Stimulated activated CD8-positive, alpha-beta memory T cell treated with anti-CD3 and anti-CD28 coated beads, Interleukin-4, amount 100 ng/mL, for 48 hours (primary cell): ENCODE measurements at places on chromosomes 7 and 10.
A peak's percentile ranks its signal among the peaks of the same experiment; 100 is the strongest.

DNA sequence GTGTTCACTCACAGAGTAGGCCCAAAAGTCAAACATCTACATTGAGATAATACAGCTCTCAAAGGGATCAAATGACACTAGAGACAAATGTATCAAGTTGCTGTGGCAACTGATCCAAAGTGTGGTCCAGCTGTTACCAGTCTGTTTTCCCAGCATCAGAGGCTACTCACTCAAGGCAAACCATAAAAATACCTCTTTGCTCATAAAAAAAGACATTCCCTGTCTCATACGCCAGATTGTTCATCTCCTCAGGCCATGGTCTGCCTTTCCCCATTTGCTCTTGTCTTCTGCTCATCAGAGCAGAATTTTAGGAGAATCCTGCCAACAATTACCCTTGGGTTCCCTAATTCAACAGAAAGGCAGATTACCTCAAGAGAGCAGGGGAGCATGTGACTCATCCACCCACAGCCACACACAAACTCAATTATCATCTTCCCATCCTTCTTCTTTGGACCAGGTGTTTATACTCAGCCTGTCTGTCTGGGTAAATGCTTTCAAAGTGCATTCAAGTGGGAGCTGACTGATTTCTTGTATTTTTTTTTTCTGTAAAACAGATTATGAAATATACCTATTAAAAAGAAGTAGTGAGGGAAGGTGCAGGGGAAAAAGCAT, 226.5 kb upstream of the HPS1 start:
- DNase-seq: no peak

DNA sequence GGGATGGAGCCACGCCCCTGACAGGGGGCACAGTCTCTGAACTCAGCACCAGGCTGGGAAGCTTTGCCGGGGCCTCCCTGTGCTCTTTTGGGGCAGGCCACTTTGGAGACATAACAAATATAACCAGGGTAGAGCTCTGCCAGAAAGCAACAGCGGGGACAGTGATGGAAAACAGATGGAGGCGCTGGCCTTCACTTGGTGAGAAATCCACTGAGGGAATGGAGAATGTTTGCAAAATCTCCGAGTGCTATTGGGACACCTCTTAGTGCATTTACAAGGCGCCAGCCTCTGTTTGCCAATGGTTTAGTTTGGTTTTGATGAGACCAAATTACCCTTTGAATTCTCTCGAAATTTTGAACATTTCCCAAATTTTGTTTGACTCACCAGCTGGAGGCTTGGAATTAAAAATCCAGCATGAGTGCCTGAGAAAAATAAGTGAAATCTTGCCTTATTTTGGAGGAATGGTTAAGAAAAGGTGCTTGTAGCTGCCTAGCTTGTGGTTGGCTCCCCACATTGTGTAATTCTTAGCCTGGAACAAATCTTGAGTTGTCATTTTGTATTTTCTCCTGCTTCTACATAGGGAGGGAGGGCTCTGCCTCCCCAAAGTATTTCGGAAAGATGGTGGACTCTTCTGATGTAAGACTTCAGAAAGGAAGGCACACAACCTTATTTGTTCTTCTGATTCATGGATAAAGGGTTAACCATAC, 980.5 kb downstream of the LRMDA start:
- no peak for DNase-seq

DNA sequence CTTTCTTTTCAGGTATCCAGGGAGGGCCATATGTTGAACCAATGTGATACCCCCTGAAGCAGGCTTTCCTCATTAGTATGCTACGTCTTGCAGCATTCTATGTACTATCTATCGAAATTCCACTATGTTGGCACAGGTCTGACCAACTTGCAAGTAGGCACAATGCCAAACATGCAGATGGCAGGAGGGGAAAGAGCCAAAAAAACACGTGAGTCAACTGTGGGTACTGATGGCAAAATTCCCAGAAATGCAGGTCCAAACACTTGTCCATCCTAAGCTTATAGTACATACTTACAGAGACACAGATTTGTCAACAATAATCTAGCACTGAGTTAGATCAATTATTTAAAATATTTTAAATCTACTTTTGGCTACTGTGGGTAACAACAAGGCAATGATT, 394.9 kb downstream of the DGKB start:
- DNase-seq: no peak

DNA sequence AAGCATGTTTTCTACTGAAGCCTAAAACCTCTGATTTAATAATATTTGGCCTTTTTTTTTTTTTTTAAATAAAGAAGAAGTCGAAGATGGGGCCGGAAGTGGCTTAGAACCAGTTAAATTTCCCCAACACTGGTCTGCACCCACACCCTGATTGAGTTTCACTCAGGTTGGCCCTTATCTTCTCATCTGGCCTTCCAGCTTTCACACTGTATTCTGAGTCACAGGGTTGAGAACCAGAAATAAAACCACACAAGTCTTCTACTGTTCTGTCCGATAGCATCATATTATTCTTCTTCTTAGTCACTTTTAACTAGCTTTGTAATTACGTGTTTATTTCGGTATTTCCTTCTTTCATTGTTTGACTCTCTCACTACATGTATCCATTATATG, 9.9 kb downstream of the ZNF365 start:
- peak; percentile 60 for DNase-seq

DNA sequence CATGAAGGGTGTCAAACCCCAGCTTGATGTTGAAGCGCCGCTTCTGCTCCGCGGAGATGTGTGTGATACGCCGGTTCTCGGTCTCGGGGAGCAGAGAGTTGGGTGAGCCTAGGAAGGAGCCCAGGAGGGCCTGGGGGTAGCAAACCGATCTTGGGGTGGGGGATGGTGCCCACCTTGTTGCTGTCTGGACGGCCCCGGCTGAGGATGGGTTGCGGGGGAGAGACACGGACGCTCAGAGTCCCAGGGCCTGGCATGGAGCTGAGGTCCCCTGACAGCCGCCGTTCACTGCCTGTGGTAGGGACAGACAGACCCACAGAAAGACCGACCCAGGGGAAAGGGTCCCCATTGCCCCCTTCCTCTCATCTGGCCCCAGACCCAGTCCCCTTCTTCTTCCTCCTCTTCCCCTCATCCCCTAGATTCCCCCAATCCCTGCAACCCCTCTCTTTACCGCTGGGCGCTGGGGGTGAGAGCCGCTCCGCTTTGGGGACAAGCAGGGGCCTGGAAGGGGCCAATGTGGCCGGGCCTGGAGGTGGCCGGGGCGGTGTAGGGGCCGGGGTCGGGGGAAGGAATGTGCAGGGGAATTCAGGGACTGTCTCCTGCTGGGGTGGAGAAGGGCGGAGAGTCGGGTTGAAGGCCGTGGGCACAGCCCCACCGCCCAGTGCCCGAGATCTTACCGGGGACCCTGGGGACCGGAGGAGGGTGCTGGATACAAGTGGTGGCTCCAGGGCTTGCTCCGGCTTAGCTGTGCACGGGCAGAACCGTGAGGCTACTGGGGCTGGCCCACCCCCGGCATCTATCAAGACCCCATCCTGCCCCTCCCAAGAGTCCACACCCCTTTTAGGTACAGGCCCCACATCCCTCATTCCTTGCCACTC, 18.0 kb upstream of the TBL2 start:
- DNase-seq: no peak

GRCh38 chr10:114057855-114058254, 14.2 kb downstream of the ADRB1 start:
- no peak for DNase-seq

DNA sequence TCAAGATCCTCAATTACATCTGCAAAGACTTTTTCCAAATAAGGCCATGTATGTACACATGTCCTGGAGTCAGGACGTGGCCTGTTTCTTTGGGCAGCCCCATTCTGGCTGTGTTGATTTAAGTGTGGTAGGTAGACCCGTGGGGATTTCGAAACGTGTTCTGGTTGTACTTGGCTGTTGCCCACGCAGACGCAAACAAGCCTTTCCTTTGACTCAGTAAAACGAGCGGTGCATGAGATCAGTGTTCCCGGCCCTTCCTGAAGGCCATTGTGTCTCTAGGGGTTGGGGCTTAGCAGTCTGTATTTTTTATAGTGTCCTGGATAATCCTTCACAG, 64.8 kb upstream of the DNAJB6 start:
- no peak for DNase-seq

DNA sequence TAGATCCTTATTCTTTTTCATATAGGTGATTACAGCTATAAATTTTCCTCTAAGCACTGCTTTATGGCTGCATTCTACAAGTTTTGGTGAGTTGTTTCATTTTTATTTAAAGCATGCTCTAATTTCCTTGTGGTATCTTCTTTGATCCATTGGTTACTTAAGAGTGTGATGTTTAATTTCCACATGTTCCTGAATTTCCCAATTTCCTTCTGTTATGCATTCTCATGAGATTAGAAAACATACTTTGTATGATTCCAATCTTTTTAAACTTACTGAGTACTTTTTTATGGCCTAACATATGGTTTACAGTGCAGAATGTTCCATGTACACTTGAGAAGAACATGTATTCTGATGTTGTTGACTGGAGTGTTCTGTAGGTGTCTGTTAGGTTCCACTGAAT, 53.4 kb downstream of the MYL10 start:
- no peak for DNase-seq

DNA sequence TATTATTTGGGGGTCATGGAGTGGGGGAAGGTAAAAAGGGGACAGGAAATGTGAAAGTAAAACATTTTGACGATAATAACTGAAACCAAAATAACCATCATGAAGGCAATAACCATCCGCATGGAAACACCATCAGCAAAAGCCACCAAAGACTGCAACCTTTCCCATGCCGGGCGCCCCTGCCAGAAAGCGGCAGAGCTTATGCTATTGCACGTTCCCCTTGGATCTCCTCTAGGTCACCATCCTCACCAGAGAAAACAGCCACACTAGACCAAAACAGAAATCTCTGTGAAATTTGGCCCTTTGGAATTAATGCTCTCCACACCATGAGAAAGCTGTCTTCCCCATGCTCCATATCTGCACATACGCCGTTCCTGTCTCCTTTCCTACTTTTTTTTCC, 31.1 kb downstream of the DRGX start:
- no peak for DNase-seq
